Activated T-cell treated with anti-CD3 and anti-CD28 coated beads, Interleukin-2, amount 50 U/mL, for 1 hour (primary cell): ENCODE measurements at places on chromosomes 5 and 9.

DNA sequence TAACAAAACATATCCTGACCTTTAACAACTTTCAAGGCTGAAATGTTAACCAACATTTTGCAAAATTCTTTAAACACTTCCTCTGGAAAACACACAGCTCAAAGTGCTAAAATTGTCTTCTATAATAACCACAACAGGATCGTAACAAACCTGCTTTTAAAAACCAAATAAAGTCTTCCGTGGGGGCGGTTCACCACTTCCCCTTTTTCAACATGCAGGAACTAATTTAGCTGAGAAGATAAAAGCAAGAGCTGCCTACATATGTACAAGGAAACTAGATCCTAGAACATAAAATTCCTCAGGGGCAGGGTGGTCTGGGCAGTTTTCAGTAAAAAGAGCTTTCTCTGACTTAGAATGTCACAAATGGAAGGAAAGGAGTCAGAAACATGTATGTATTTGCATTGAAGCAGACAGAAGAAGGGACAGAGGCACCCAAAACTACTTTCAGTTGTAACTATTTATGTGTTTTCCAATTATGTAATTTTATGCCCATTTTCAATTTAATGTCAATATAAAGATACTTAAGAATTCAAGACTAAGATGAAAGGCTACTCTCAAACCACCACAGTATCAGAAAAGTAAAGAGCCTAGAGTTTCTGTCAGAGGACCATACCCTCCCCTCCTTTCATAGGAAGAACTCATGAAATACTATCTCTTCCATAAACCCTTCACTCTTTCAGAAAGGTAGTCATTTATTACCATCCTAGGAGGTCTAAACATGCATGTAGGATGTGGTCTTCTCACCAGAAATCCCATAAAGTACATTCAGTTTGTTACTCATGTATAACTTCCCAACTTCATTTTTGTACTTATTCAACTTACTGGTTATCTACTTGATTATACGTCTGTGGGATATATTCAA is 185.9 kb upstream of the RASA1 start:
- no peak for DNase-seq

- DNase-seq: no peak
These were observed 128.9 kb downstream of the GDNF start for GRCh38 chr5:37710965-37711364.

DNA sequence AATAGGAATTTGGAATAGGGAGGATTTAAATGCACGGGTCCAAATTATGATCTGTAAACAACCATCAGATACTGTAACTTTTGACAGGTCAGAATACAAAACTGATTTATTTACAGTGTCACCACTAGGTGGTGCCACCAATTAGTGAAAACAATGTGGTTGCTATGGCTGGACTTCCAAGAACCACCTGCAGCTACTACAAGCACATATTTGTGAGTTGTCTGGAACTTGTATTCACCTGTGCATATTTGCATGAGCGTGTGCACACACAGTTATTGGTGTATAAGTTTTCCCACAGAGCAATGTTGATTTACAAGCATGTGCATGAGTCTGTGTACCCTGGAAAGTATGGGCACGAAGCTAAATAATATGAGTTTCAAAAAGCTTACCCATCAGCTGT is 3.0 kb upstream of the HRCT1 start:
- no peak for DNase-seq

DNA sequence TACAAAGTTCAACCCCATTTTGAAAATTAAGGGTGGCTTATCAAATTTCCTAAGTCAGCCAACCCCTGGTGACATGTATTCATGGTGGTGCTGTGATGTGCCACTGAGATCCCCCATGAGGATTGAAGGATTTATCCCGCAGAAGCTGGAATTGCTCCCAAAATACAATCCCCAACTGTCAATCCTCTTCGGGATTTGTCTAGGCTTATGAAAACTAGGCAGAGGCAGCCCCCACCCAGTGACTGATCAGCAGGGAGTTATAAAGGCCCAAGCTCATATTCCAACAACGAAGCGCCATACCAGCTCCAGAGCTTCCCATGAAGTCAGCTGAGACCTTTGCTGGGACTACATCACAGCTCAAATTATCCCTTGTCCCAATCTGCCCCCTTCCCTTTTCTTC is 316.0 kb downstream of the ENC1 start:
- DNase-seq: no peak

DNA sequence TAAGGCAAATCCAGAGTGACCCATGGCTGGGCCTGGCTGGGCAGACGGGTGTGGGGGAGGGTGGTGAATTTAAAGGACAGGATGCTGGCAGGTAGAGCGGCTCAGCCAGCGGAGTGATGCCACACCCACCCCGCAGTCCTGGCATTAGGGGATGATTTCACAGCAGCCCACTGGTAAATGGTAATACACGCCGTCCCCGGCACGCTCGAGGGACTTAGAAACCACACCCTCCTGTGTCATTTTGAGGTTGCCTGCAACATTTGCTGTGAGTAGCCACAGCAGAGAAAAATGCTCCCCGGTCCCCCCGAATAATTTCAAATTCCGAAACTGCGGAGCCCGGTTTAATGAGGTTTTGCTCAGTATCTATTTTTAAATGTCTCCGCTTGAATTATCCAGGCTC is 71.3 kb upstream of the FCN2 start:
- no peak for DNase-seq

GRCh38 chr9:106653213-106653612 is 209.8 kb upstream of the ZNF462 start:
- DNase-seq: no peak

DNA sequence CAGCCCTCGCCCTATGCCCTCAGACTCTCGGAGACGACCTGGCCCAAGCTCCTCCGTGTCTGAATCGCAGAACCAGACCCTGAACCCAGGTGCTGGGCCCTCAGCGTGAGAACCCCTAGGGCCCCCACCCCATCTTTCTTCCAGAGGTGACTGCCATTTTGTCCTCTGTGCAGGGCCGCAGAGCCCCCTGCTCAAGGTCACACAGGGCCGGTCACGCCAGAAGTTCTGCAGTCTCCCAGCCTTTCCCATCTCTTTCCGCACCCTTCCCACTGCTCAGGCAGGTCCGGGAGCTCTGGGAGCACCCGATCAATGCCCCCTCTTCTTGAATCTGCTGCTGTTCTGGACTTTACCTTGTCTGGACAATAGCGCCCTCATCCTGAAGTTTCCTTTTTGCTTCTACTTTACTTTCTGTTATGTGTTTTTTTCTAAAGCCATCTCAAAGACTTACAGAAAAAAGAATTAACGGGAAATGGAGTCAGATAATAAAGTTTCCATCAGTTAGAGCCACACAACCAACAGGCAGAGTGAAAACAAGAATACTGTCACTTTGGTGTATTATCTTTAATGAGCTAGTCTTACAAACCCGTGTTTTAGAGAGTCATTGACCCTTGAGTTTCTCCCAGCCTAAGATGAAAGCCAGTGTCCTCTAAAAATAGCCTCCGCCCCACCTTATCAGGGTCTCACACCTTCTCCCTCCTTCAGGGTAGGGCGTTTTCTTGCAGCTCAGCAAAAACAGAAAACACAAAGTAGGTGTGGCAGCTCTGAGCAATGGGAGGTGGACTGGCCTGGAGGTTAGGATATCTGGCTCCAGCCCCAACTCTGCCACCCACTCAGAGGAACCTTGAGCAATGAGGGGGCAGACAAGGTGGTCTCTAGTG is 1.8 kb downstream of the TMOD1 start:
- DNase-seq: no peak

DNA sequence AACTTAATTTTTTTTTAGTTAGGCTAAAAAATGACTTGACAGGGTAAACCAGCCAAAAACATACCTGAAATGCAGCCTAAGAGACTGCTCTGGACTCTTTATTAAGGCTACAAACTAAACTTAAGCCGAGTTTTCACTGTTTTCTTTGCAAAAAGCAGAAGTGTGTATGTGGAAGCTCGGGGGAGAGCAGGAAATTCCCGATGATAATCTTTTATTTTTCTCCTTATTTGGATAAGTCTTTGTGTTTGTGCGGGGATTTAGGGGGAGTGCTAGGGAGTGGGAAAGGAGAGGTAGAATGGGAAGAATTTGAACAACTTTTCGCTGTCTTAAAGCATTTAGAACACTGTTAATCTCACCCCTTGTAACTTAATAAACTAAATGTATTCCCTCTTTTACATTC is 30.7 kb upstream of the GPR21 start:
- no peak for DNase-seq

DNA sequence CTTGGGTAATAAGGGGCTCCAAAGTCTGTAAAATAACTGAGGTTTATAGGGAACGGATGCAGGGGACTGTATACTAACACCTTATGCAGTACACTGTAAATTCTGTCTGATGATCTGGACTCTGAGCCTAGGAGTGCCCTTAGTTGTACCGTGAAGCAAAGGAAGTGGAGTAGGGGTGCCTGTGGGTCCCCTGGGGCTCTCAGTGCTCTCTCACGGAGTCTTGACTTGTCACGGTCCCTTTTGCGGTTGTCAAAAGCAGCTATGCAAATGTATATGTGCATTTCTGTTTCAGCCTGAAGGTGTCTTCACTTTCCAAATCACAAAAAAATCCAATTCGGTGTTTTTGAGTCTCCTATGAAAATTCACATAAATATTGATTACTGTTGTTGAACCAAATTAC is 17.8 kb downstream of the DMRT1 start:
- DNase-seq: no peak

DNA sequence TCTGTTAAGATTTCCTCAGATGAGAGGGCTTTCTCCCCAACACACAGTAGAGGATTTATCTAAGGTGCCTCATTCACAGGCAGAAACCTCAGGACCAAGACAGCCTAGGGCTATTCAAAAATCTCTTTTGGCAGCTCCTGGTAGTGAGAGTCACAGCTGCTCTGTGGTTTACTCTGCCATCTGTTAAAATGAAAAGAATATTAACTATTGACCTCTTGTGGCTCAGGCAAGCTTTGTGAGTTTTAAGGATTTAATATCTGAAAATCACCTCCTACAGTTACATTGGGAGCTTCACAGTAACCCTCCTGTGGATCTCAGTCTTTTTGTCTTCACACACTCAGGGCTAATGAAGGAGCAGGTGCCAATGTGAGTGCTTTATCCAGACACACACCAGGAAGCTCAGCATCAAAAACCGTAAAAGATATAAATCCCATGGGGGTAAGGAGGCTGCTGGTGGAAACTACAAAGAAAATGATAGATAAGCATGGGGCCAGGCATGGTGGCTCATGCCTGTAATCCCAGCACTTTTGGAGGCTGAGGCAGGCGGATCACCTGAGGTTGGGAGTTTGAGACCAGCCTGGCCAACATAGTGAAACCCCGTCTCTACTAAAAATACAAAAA is 29.7 kb downstream of the PPP1R2B start:
- no peak for DNase-seq

DNA sequence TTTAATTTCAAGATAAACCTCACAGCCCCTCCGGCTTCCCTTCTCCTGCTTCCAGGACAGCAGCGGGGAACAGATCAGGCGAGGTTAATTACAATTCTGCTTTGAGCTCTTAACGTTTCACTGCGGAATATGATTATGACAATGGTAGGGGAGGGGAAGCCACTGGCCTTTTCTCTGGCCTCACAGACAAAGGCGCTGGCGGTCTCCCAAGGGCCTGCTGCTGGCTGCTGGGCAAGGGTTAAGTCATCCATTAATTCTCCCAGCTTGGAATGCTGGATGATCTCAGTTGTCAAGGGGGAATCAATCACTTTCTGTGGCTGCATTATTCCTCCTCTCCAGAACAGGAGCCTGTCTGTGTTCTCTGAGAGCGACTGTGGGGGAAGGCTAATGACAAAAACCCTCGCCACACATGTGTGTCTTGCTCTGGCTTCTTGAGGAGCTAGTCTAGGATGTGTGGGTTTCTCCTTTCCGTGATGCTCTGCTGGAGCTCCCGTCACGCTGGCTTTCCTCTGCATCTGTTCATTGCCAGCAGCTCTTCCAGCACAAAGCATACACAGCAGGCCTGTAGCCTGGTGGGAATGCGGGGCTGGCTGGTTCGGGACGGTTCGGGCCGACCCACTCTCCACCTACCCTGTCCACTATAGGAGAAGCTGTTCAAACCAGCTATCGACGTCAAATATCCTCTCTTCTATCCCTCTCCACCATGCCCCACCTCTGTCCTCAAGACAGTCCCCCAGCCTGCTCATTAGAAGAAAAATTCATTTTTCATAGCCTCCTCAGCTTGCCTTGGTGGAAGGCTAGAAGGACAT is 82.8 kb downstream of the DCP2 start:
- no peak for DNase-seq

DNA sequence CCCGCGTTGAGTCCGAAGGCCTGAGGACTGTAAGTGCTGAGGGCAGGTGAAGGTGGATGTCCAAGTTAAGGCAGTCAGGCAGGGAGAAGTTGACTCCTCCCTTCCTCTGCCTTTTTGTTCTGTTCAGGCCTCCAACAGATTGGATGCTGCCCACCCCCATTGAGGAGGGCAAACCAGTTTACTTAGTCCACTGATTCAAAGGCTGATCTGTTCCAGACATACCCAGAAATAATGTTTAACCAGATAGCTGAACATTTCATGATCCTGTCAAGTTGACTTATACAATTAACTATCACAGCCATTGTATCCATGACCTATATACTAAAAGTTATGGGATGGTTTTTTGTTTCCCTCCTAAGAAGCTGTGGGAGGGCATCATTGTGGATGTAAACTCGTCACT is 8.3 kb upstream of the TEX48 start:
- DNase-seq: no peak

- peak; percentile 66 for DNase-seq
These were observed 9.7 kb downstream of the ORM2 start for GRCh38 chr9:114339130-114339908.

DNA sequence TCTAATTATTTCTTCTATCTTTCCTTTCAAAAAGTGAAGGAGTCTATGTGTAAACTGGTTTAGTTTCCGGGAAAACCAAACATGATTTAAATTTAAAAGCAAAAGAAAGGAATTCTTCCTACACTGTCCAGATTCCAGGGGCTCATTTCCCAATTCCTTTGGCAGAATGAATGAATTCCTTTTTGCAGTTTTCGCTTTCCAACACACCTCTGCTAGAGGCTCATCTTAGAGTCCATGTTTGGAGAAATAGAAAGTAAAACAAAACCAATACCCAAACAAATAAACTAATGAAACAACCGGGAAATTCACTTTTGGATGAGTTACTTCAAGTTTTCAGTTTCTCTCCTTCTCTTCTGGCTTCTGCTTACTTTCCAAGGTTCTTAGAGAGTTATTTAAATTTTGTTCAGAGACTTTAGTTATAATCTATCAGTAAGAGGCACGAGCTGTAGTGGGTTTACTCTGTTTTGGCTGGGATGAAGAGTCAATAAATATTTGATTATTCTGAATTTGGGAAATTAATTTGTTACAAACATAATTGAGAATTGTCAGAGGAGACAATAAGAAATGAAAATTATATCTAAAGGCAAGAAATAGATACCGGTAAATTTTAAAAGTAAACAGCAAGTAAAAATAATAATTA is 365.0 kb upstream of the CDH9 start:
- no peak for DNase-seq
